ENCODE measurements at places on chromosomes 13 and 19.

GRCh38 chr19:28436320-28436719, 776.6 kb downstream of the UQCRFS1 start:
- DNase-seq: no peak

DNA sequence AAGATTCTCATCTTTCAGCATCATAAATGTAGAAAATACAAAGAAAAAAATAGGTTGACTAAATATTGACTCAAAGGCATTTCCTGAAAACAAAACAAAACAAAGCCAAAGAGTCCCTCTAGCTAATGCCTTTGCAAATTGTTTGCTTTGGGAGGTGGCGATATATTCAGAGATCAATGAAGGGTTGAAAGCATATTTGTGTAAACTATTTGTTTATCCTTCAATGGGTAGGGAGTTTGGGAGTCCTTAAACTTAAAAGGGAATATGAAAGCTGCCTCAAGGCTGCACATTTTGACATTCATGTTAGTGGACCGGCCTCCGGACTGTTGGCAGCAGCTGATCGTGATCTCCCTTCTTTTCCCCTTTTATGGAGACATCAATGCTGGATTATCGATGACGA, 257.5 kb downstream of the ITGBL1 start:
- no peak for DNase-seq

DNA sequence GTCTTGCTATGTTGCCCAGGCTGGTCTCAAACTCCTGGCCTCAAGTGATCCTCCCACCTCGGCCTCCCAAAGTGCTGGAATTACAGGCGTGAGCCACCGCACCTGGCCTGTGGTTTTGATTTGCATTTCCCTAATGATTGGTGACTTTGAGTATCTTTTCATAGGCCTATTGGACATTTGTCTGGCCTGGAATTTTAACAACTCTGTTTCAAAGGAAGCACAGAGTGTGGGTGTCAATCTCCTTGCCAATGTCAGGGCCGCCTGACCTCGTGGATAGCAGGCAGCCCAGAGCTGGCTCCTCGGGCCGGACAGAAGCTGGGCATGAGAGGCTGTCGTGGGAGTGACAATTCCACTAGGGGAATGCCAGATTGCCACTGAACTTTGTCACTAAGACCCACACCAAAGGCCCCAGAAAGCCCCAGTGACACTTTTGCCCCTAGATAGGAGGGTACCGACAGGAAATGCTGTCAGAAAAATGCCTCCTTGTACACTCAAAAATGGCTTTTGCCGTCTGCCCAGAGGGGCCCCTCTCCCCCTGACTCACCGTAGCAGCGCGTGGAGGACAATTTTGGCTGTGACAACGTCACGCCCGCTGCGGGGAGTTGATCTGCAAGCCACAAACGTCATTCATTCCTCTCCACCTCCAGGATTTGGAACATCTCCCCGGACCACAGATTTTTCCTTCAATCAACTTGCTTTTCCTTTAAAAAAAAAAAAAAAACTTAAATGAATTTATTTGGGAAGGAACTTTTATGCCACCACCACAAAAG, 11.7 kb upstream of the ADGRE5 start:
- no peak for DNase-seq

DNA sequence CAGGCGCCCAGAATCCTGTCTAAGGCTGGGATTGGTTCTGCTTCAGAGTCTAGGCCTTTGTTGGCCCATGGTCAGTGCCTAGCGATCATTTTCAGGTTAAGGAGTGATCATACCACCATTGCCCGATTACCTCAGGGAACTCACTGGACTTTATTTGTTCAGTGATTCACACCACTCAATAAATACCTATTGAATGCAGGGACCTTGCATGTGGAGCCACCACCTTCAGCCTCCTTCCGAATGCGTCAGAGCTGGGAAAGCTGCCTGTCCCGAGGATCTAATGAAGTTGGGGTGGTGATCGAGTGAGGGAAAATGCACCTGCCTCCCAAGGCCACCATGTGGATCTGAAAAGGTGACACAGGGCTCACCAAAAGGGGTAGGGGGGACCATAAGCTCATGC, 40.0 kb upstream of the POU2F2 start:
- no peak for DNase-seq

DNA sequence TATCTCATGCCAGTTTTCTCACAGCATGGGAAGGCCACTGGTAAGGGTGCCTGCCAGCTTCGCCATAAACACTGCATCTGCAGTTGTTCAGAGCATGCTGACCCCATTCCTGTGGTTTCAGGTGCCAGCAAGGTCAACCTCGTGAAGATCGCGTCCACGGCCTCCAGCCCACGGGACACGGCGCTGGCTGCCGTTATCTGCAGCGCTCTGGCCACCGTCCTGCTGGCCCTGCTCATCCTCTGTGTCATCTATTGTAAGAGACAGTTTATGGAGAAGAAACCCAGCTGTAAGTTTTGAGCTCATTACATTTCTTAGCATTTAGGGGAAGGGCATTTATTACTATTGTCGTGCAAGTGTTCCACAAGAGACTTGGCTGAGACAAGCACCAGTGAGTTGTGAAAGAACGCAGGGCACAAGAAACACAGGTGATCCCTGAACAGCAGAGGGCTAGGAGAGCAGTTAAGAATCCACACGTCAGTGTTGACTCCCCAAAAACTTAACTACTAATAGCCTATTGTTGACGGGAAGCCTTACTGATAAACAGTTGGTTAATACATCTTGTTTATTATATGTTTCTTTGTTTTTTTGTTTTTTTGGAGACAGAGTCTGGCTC, 88.8 kb downstream of the TNFRSF19 start:
- no peak for DNase-seq

- no peak for DNase-seq
Observed at GRCh38 chr19:42330241-42330711, 4.8 kb downstream of the MEGF8 start.

DNA sequence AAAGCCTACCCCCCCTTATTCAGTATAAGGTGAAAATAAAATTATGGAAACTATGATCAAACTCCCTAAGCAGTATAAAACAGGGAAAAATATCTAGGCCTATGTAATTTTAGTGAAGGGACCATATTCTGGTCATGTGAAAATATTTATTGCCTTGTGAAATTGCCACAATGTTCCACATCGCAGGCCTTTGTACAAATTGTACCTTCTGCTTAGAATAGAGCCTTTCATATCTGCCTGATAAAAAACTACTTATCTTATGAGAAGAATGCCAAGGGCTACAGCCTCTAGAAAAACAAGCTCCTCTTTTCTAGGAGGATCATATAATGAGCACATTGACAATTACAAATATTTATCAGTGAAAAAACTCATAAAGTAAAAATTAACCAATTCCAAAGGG, 1280.0 kb downstream of the EFNB2 start:
- no peak for DNase-seq

DNA sequence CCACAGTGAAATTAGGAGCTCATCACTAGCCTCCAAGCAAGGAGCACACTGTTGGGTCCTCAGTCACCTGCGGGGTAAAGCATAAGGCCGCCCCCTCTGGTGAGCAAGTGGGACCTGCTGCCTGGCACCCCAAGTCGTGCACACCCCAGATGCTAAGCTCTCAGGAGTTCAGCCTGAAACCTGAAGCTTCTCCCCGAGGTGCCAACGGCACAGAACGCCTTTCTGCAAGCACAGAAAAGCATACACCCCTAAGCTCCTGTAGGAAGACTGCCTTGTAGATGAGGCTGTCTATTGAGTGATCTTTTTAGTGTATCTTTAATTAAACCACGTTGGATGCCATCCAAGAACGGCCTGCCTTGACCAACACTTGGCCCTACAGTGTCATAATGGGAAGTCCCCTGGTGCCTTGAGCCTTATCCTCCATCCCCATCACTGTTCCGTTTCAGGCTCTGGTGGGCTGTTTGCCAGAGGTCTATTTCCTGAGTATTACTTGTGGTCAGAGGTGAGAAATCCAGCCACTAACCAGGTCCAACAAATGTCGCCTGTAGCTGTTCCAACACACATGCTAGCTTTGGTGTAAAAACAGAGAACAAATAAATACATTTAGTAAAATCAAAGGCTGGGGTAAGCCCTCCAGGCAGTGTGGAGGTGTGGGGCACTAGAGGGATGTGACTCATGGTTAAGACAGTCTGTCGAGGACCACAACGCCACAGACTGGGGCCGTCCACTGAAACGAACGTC, 44.8 kb downstream of the C13orf42 start:
- no peak for DNase-seq

DNA sequence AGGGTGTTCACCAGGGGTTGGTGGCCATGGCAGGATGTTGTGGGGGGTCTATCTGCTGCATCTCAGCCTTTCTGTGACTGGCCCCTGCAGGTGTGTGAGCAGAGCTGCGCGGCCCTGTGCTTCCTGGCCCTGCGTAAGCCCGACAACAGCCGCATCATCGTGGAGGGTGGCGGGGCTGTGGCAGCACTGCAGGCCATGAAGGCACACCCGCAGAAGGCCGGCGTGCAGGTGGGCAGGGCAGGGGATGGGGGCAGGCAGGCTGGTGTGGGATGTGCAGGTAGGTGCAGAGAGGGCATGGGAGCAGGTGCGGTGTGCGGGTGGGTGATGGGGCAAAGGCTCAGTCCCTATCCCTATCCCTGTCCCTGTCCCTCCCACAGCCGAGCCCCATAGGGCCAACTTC, 8.1 kb upstream of the SLC25A42 start:
- DNase-seq: no peak
